T-cell (primary cell): ENCODE measurements at places on chromosomes 4 and X.

DNA sequence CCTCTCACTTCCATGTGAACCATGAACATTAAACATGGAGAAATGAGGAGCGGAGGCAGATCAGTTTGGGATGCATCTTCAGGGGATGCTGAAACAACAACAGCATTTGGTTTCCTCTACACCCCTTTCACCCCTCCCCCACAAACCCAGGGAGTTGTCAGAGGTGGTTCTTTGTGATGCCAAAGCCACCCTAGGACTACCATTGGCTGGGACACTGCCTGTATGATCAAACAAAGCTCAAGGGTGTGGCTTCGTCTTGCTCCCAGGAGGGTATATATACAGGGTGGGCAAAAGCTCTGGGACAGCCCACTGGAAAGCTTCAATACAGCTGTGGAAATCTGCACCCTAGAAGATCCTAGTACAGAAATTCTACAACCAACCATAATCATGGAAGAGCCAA, at the start of gene SPANXN4:
SPANXN4 (plus strand) TSS at position 301 of the 400 bp plus-strand sequence; CDS start at position 388, 87 bp downstream.
- H3K27me3 ChIP-seq: no peaks in the 10 kb centered on the region
- no peaks in the 10 kb centered on the region for H3K4me1 ChIP-seq
- DNase-seq: no peak

DNA sequence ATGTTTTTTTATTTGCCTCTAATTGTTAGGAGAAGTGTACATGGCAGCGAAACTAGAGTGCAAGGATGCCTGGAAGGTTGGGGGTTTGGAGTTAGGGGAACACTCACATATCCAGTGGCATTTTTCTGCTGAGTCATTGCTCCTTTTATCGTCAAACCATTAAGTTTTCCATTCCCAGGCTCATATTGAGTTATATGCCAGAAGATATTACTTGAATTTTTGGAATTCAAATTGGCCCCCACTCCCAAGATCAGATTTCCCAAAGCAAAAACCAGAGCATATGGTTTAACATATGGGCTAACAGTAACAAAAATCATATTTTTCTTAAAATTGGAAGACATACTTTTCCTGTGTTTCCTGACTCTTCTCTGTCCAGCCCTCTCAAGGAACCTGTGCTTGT, 152.7 kb downstream of the FSTL5 start:
- no peak for DNase-seq
- no peaks in the 10 kb centered on the region for H3K36me3 ChIP-seq
- H3K27me3 ChIP-seq: no peaks in the 10 kb centered on the region
- no peak overlapping the region for H3K4me3 ChIP-seq
- H3K4me1 ChIP-seq: no peaks in the 10 kb centered on the region

GRCh38 chr4:69617083-69617694, 22.3 kb downstream of the UGT2A2 start:
- no peak overlapping the region for H3K4me3 ChIP-seq
- no peaks in the 10 kb centered on the region for H3K27me3 ChIP-seq
- no peak for DNase-seq
- H3K27ac ChIP-seq: no peak overlapping the region
- H3K36me3 ChIP-seq: no peaks in the 10 kb centered on the region

DNA sequence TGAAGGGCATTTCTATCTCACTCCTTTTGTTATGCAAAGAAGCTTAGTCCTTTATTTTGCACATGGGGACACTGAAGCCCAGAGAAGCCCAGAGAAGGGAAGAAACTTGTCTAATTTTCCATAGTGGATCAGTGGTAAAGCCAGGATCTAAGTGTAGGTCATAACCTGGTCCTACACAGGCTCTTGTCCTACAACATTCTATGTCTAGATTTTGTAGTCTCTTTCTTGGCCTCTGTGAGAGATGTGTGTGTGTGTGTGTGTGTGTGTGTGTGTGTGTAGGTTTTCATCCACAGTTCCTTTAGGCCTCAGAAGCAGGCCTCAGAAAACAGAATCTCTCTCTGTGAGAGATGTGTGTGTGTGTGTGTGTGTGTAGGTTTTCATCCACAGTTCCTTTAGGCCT, 38.3 kb downstream of the VSIG4 start:
- no peaks in the 10 kb centered on the region for H3K27me3 ChIP-seq
- no peaks in the 10 kb centered on the region for H3K36me3 ChIP-seq
- no peak for DNase-seq
- peaks cover 45% of the 10 kb centered on the region for H3K4me1 ChIP-seq

GRCh38 chrX:3811331-3812311, 98.2 kb upstream of the PRKX start:
- H3K36me3 ChIP-seq: no peaks in the 10 kb centered on the region
- peaks cover 5% of the 10 kb centered on the region for H3K4me1 ChIP-seq
- no peak overlapping the region for H3K4me3 ChIP-seq
- peak; percentile 22 for DNase-seq
- peaks cover 4% of the 10 kb centered on the region for H3K27me3 ChIP-seq

GRCh38 chr4:184150102-184150839, 67.4 kb downstream of the ENPP6 start:
- H3K27ac ChIP-seq: no peak overlapping the region
- H3K36me3 ChIP-seq: no peaks in the 10 kb centered on the region
- no peak for DNase-seq

DNA sequence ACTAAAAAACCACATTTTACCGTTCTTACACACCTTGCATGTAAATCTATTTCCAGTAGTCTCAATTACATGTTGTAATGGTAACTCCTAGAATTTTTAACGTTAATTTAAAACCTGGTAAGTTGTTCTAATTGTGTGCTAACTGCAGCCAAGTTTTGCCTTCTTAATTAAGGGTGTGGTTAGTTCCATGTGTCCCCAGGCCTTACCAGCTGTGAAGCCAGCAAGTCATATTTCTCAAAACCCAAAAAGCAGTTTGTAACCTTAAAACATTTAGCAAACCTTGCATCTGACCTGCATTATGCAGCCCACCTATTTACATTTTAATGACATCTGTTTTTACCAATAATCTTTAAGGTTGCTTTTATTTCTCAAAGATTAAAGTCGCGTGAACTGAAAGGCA, 18.4 kb upstream of the FAM47E start:
- H3K4me3 ChIP-seq: no peak overlapping the region
- H3K36me3 ChIP-seq: no peaks in the 10 kb centered on the region
- H3K27me3 ChIP-seq: no peaks in the 10 kb centered on the region

DNA sequence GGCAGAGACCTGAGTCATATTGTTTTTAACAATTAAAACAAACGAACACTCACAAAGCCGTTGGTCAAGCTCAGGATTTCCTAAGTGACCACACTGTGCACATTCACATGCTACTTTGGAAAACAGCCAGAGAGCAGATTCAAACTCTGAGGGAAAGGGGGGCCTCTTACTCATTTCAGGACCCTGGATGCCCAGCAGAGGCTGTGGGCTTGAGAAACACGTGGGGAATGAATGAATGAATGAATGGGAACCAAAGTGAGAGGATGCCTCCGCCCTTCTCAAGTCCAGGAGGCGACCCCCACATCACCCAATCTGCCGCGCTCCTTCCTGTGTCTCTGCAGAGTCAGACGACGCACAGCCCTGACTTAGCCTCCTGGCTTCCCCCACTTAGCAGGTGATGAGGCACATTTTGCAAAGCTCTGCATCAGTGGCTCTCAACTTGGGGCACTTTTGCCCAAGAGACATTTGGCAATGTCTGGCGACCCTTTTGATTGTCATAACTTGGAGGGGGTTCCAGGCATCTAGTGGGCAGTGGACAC, 76.0 kb downstream of the ABLIM2 start:
- H3K36me3 ChIP-seq: no peaks in the 10 kb centered on the region
- no peaks in the 10 kb centered on the region for H3K4me1 ChIP-seq
- no peak overlapping the region for H3K4me3 ChIP-seq
- H3K27ac ChIP-seq: no peak overlapping the region
- no peaks in the 10 kb centered on the region for H3K27me3 ChIP-seq
- DNase-seq: no peak

GRCh38 chrX:149275836-149276235, 229.3 kb downstream of the IDS start:
- H3K27ac ChIP-seq: no peak overlapping the region
- no peaks in the 10 kb centered on the region for H3K4me1 ChIP-seq
- H3K36me3 ChIP-seq: no peaks in the 10 kb centered on the region
- no peaks in the 10 kb centered on the region for H3K27me3 ChIP-seq

- peaks cover 2% of the 10 kb centered on the region for H3K27me3 ChIP-seq
- no peaks in the 10 kb centered on the region for H3K4me1 ChIP-seq
- no peaks in the 10 kb centered on the region for H3K36me3 ChIP-seq
- DNase-seq: no peak
- H3K27ac ChIP-seq: no peak overlapping the region
Measured at GRCh38 chrX:71919431-71919830, 8.8 kb downstream of the NHSL2 start.

GRCh38 chrX:109890910-109891502, 111.9 kb upstream of the TMEM164 start:
- no peak overlapping the region for H3K27ac ChIP-seq
- peak; percentile 52 for DNase-seq
- H3K36me3 ChIP-seq: no peaks in the 10 kb centered on the region
- no peaks in the 10 kb centered on the region for H3K4me1 ChIP-seq
- no peak overlapping the region for H3K4me3 ChIP-seq
- no peaks in the 10 kb centered on the region for H3K27me3 ChIP-seq

GRCh38 chr4:127993151-127993550, 27.9 kb downstream of the ABHD18 start:
- no peak overlapping the region for H3K4me3 ChIP-seq
- no peaks in the 10 kb centered on the region for H3K36me3 ChIP-seq
- no peak overlapping the region for H3K27ac ChIP-seq
- no peak for DNase-seq

GRCh38 chr4:67566335-67566734, 7.8 kb downstream of the STAP1 start:
- DNase-seq: no peak
- no peaks in the 10 kb centered on the region for H3K4me1 ChIP-seq
- H3K4me3 ChIP-seq: no peak overlapping the region
- H3K36me3 ChIP-seq: no peaks in the 10 kb centered on the region
- no peak overlapping the region for H3K27ac ChIP-seq

- H3K4me3 ChIP-seq: no peak overlapping the region
- H3K27ac ChIP-seq: no peak overlapping the region
- H3K36me3 ChIP-seq: no peaks in the 10 kb centered on the region
- peaks cover 6% of the 10 kb centered on the region for H3K4me1 ChIP-seq
- no peaks in the 10 kb centered on the region for H3K27me3 ChIP-seq
Measured at GRCh38 chr4:101349801-101350064, 2.4 kb upstream of the PPP3CA start.

GRCh38 chrX:867966-868647, 237.5 kb downstream of the SHOX start:
- no peak overlapping the region for H3K27ac ChIP-seq
- no peaks in the 10 kb centered on the region for H3K4me1 ChIP-seq
- peaks cover 7% of the 10 kb centered on the region for H3K27me3 ChIP-seq

DNA sequence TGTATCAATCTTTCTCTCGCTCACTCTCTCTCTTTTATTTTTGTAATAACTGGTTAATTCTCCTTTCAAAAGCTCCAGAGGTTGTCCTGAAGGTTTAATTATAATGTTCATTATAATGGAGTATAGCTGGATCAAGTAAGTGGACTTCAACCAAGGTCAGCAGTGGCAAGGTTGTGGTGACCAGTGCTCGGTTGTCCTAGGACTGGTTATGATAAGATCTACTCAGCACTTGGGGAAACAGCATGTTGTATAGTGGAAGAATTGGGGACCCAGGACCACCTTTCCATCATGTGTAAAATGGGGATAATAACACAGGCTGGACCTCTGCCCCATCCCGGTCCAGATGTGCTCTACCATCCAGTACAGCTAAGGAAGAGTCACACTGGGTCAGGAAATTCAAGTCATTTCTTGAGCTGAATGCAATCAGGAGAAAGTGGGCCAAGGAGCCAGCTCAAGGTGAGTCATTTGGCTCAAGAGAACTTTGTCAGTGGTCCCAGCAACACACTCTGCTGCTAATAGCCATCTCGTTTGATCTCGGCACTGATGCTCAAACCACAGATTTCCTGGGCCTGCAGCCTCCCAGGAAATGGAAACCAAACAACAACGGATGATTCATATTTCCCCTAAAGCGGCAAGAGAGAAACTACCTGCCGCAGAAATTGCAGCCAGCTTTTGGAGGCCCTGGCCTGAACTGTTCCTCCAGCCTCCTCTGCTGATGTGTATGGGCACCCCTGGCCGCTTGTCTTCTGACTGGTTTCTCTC, 123.6 kb upstream of the RBPJ start:
- no peaks in the 10 kb centered on the region for H3K36me3 ChIP-seq
- H3K4me1 ChIP-seq: peaks cover 25% of the 10 kb centered on the region
- H3K4me3 ChIP-seq: no peak overlapping the region
- peak; percentile 41 for DNase-seq
- no peaks in the 10 kb centered on the region for H3K27me3 ChIP-seq

DNA sequence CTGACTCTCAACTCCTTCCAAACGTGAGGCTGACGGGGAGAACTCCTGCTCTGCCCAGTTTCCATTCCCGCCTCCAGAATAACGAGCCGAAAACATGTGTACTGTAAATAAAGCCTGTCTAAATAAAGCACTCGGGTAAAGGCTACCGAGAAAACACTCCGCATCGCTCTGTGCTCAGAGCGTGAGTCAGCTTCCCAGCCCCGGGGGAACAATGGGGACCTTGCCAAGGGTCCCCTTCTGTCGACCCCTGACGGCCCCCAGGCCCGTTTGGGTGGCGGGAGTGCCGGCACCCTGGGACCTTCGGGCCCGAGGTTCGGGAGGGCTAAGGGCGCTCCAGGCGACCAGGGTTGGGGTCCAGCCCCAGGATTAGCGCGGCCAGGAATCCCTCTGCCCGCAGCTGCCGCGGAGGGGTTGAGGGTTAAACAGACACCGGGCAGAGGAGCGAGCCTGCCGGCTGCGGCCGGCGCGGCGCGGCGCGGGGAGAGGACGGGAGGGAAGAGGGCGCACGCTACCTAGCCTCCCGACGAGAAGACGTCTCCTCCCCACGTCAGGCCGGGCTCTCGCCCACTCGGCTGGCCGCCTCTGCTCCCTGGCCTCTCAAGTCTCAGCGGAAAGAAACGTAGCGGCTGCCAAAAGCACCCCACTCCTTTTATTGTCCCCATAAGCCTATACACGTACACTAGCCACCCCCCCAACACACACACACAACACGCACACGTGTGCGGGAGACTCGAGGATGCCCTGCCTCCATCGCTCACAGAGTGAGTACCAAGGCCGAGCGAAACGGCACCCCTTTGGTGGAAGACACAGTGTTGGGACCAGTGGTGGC, 85.5 kb downstream of the BCOR start:
- peaks cover 51% of the 10 kb centered on the region for H3K27me3 ChIP-seq
- H3K4me1 ChIP-seq: peaks cover 10% of the 10 kb centered on the region
- H3K36me3 ChIP-seq: no peaks in the 10 kb centered on the region
- no peak overlapping the region for H3K27ac ChIP-seq
- peak overlapping the region; percentile 58 for H3K4me3 ChIP-seq
- no peak for DNase-seq

DNA sequence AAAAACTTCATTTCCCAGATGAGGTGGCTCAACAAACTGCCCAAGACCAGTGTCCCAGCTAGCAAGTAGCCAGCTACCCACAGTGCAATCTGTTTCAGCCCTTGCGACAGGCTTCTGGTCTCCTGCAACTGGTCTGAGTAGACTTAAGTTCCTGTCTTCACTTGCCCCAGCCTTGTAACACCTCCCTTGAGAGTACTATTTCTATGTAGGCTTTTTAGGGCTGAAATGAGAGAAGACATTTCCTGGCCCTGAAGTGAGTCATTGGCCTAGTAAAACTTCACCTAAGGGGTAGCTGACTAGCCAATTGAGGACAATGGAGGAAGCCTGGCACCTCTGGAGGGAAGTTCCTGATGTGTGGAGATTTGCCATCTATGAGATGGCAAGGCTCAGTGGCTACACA, 80.1 kb upstream of the STIM2 start:
- no peak overlapping the region for H3K27ac ChIP-seq
- no peaks in the 10 kb centered on the region for H3K4me1 ChIP-seq
- peaks cover 2% of the 10 kb centered on the region for H3K36me3 ChIP-seq
- no peak for DNase-seq
- no peak overlapping the region for H3K4me3 ChIP-seq
